ENCODE measurements at places on chromosomes 11 and 22. TPM values are rescaled to one million over a fixed set of nuclear protein-coding genes. Genes with fewer than 3 reads are reported as not detected.

Gene RBM4B
- total RNA-seq: 10.5 TPM

Gene P2RY6
- 2.0 TPM for total RNA-seq

Gene BEST1
- 0.94 TPM for total RNA-seq

Gene NPAS4
- total RNA-seq: not detected

Gene C22orf42
- total RNA-seq: not detected

Gene POU2AF2
- not detected for total RNA-seq

Gene SERPING1
- total RNA-seq: 78.9 TPM

Gene UBQLN3
- not detected for total RNA-seq

Gene CATSPER1
- not detected for total RNA-seq

Gene CHRDL2
- 13.4 TPM for total RNA-seq

Gene CYB5R3
- total RNA-seq: 459 TPM

All from heart left ventricle (tissue), 16 donors.